Stimulated activated CD8-positive, alpha-beta memory T cell treated with anti-CD3 and anti-CD28 coated beads, Interleukin-4, amount 100 ng/mL, for 4 hours (primary cell): ENCODE measurements at places on chromosomes 2 and 18.

DNA sequence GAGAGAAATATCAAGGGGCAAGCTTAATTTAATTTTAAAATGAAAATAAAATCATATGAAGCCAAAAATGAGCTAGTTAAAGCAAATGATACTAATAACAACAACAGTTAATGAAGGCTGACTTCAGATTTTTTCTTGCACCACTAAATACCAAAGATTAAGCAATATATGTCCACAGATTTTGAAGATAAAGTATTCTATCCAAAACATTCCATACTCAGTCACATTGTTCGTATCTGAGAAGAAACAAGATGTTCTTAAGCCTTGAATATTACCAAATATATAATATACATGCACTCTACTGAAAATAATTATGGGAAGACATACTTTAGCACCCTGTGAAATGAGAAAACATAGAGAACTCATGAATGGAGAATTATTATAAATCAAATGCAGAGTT is 593.3 kb upstream of the SYT4 start:
- DNase-seq = no peak

GRCh38 chr2:150101947-150102346 is 385.5 kb downstream of the RND3 start:
- no peak for DNase-seq

DNA sequence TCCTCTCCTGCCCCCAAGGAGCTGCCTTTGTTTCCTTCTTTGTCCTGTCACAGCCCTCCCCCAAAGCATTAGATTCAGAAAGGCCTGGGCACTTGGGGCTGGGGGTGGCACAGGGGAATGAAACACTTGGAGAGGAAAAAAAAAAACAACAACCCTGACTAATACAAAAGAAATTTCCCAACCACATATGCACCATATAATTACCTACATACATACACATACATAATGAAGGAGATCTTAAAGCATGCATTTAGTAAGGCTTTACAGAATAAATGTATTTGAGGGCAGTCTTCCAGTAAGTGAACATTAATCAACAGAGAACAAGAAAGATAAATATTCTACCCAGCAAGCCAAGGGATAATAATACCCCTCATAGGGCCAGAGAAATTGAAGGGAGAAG is 70.0 kb upstream of the PPP1CB start:
- DNase-seq = no peak

DNA sequence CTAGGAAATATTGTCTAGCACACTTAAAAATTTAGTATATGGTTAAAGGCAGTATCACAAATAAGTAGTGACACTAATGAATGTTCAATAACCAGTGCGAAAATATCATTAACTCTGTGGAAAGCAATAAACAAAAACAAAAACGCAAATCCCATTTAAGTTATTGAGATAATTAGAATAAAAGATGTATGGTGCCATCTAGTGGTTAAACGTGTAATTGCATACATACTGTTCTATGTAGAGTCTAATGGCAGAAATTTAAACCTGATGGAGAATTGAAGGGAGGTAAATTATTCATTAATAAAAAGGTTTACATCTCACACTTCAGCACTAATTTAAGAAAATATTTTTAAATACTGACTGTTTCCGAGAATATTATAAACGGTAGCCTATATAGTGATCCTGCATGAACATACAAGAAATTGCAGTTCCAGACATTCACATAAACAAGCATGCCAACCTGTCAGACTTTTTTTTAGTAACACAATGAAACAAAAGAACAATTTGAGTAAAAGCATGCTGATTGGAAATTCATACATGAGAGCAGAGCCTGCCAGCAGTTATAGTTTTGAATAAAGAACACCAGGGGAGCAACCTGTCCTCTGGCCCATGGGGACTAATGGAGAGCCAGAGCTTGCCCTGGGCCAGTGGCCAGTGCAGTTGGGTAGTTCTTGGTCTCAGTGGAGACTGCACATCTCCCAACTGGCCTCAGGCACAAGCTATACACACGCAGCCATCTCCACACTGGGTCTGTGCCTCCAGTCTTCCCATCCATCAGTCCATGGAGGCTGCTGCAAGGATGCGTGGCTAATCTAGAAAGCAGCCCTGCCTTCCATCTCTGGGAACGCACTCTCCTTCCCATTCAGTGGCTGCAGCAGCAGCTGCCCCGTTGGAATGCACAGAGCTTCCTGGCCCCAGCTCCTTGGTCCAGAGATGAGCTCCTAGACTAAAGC is 28.0 kb downstream of the GCG start:
- DNase-seq = no peak

GRCh38 chr2:154914561-154914960 is 216.1 kb downstream of the KCNJ3 start:
- no peak for DNase-seq

DNA sequence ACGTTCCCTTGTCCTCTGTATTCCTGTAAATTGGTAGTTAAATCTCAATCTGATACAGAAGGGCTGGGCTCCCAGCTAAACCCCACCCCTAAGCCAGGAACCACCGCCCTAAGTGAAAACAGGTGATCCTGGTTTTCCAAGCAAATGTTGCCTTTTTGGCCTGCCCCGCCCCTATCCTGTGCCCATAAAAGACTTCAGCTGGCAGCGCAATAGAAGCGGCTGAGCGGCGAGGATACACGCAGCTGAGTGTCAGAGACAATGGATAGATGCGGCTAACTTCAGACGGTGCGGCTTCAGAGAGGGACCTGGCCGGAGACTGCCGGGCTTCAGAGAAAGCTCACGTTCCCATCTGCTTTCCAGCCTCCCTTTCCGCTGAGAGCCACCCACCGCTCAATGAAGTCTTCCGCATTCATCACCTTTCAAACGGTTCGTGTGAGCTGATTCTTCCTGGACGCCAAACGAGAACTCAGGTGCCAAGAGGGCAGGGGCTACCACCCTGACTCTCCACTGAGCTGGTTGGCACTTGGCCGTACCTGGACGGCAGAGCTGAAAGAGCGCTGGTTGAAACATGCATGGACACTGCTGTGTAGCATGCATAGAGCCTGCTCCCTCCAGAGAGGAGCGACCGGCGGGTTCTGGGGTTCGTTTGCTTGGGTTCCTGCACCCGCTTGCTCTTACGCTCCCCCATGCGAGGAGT is 49.5 kb upstream of the POLE4 start:
- no peak for DNase-seq

DNA sequence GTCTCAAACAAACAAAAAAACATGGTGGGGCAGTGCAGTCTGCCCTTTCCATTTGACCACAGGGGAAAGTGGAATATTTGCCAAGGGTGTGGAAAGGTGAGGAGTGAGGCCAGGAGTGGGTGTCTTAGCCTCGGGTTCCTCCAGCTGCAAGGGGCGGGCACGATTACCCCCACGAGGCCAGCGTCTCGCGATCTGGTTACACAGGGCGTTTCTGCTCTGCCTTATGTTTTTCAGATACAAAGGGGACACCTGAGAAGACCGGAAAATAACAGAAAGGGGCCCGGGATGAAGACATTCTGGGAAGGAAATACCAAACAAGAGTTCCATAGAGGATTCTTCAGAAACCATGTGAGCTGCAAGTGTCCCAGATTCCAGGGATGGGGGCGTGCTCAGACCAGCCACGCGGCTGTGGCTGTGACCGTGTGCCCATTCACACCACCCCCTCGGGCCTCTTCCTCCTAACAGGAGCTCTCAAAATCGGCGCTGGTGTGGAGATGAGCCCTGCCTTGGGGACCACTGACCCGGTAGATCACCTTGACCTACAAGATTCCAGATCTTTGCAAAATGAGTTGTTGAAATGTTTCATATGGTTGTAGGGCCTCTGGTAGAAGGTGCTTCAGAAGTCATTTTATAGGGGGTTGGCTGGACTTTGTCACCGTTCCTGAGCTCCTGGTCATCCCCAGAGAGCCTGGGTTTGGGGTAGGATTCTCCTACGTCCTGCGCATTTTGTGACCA is 34.2 kb downstream of the FAM178B start:
- no peak for DNase-seq

DNA sequence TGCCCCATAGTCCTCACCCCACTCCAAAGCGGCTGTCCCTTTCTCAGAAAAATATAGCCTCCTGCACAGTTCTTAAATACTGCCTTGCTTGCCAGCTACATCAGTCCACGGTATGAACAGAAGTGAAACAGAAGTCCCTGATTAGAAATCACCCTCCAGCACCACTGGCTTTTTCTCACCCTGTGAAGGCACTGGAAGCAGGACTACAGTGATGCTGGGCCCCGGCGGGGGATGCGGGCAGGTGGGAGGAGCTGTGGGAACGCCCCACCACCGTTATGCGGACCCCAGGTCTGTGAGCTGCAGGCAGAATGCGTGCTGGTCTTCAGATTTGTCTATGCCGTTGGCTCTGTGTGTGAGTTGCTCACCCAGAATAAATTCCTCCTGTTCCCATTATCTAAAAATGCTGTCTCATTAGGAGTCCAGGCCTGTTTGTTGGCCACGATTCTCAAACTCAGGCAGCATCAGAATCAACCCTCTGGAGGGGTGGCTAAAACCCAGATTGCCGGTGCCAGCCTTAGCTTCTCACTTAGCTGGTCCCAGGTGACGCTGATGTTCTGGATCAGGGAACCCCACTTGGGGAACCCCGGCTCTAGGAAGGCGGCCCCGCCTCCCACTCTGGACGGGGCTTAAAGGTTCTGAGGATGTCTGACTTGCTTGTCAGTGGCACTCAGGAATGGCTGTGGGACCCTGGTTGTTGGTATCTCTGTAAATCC is 224.8 kb upstream of the PXDN start:
- no peak for DNase-seq

DNA sequence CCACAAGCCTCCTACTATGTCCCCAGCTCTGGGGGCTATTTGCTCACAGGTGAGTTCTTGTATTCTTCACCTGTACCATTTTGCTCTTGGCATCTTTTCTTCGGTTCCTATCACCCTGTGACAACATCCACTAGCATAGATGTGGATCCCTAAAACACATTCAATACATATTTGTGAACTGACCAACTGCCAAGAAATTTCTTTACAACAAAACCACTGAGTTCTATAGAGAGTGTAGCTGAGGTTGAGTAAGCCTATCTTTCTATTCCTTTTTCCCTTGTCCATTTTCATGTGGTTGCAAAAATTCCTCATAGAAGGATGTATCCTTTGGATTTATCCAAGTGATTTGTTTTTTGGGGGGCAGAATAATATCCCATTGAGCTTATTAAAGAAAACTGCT is 192.7 kb upstream of the ITGA4 start:
- DNase-seq = no peak

DNA sequence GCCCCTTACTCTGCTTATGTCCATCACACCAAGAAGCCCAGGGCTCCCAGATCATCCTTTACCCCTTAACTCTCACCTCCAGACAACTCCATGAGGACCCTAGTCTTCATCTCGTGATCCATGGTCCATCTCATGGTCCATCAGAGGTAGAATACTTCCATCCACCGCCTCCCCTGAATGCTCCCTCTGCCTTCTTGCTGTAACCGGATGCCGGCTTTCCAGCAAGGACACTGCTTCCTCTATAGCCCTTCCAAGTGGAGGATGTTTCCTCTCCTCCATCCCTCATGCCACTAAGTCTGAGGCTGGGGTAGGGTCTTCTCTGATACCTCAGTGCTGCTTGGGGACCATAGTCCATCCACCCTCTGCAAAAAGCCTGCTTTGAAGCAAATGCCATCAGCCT is 118.6 kb upstream of the SIX2 start:
- DNase-seq = no peak

- DNase-seq = no peak
These were observed 38.7 kb downstream of the NYAP2 start for GRCh38 chr2:225438248-225438647.

GRCh38 chr18:3485153-3486149 is 35.5 kb downstream of the TGIF1 start:
- DNase-seq = no peak

DNA sequence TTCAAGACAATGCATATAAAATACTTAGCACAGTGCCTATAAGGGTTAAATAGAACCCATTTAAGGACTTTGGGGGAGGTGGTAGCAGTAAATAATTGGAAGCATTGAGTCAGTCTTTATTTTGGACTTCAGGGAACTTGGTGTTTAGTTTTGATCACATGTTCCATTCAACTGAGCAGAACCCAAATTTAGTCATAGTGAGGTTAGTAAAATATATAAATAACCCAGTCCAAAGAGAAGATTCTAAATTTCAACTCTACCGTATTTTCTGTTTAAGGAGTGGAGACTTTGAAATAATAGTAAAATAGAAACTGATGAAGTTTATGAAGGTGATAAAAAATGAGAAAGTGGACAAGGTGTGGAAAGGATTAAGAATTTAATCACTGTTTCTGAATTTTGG is 19.7 kb downstream of the TWSG1 start:
- DNase-seq = no peak

- no peak for DNase-seq
These were observed at the start of gene L3MBTL4 for GRCh38 chr18:6414723-6415417. Gene L3MBTL4 (minus strand): TSS chr18:6414911. CDS start chr18:6311625, 103,286 bp downstream.

DNA sequence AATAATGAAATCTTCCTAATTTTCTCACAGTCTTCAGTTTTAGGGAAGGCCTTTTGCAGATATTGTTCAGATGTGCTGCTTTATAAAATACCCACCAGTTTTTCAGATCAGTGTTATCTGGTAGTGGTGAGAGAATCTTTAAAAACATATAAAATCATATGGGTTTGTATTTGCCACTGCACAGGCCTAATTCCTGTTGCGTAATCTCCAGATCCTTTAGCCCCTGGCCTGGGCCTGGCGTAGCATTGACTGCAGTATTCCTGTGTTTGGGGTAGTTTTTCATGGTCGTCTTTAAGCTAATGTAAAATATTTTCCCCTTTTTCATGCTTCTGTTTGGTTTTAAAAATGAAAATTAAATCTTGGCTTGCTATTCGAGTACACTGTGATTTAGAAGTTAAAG is 43.2 kb downstream of the TSHZ1 start:
- DNase-seq = no peak

DNA sequence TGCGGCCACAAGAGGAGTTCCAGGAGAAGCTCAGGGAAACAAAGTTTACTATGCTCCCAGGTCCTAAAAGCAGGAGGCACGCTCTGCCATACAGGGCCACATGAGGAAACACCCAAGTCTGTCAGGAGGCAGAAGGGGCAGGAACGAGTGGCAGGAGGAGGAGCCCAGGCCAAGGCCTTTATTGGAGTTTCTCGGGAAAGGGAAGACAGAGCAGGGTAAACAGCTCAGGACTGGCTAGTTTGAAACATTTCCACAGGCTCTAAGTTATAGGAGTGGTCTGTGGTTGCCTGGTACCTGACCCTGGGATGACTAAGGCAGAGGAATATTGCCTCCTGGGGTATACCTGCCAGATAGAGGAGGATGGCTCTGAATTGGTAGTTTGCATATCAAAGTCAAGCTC is 3.7 kb upstream of the ZNF638 start:
- DNase-seq = no peak

GRCh38 chr18:3061581-3062312 is 48.8 kb upstream of the LPIN2 start:
- DNase-seq = no peak

DNA sequence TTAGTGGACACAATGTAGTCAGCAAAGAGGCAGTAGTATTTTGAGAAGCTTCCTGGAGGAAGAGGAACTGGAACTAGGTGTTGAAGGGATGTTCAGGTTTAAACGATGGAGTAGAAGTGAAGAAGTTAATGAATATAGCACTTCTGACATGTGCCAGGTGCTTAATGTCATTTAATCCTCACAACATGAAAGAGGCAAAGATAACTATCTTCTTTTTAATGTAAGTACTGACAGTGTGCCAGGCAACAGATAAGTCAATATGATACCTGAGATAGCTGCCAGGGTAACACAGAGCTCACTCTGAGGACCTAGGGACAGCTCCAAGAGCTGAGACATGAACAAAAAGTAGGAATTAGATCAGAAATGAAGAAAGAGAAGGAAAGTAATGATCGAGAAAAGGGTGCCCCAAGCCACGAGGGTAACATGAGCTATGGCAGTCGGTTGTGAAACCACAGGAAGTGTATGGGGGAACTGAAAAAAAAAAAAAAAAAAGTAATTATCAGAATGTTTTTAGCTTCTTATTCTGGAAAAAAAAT is 140.7 kb downstream of the RNF144A start:
- no peak for DNase-seq
